Caki2 (cell line): ENCODE measurements at places on chromosomes 13 and 19.

DNA sequence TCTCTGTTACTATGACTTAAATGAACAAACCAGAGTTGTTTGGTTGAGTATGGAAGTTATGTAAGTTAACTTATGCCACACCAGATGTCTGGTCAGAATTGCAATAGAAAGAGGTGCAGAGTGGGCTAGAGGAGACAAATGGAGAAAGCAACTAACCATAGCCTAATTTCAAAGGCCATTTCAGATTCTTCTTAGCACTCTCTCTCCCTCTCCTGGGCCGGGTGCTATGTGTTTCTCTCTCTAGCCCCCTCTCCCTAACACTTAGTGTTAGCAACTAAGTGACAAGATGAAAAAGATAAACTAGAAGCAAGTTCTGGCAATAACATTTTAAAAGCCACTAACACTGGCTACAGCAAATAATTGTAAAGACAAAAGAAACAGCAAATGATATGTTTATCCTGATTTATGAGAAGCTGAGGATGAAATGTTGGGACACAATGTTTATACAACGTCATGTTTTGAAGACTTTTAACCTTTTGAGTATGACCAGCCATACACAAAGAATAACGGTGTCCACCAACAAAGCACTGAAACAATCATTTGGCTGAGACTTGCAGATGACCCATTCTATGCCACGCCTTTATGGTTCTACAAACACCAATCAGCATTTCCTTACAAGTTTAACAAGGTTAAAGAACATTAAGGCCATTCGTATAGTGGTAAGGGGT, 18.6 kb downstream of the SERPINE3 start:
- DNase-seq = no peak

DNA sequence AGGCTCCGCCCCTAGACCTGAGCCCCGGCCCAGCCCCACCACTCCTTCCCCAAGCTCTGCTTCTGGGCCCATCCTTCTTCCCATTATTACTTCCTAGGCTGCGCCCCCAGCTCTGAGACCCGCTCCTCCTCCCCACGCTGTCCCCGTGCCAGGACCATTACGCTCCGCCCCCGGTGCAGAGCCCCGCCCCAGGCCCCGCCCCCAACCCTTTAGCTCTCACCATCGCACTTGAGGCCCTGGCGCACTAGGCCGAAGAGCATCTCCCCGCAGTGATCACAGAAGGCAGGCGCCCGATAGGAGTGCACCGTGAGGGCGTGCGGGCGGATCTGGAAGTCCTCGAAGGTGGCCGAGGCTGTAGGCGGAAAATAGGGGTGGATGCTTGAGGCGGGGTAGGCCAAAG, 6.2 kb downstream of the PRKD2 start:
- DNase-seq = no peak

- DNase-seq = no peak
These were observed at the start of gene GJB2 for GRCh38 chr13:20192836-20193161. GJB2 (minus strand) TSS chr13:20192938; CDS start chr13:20189581, 3,357 bp downstream.

DNA sequence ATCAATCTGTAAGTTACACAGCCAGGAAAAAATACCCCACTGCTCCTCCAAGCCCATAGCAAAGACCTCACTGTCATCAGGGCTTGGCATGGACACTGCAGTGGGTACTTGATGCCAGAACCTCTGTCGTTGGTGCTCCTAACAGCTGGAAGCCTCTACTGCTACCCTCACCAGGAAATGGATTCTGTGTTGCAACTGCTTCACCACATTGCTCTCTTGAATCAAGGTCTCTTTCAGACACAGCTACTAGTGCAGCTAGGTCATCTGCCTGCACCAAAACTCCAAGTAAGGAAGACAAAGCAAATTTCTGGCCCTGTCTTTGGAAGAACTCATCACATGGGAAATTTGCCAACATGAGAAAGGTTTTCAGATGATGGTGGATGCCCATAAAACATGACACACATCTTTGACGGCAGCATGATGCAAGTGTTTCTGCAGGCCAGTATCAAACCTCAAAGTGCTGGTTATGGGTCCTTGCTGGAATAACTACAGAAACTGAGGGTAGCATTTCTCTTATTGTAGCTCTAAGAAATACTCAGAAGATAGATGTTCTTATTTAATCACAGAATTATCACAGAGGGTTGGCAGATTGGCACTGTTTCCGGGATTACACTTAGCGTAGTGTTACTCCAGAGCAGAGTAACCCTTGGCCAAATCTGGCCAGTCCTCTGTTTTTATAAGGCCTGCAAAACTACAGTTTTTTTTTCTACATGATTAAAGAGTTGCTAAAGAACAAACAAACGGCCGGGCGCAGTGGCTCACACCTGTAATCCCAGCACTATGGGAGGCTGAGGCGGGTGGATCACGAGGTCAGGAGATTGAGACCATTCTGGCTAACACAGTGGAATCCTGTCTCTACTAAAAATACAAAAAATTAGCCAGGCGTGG, 12.9 kb upstream of the PCCA start:
- DNase-seq = no peak

DNA sequence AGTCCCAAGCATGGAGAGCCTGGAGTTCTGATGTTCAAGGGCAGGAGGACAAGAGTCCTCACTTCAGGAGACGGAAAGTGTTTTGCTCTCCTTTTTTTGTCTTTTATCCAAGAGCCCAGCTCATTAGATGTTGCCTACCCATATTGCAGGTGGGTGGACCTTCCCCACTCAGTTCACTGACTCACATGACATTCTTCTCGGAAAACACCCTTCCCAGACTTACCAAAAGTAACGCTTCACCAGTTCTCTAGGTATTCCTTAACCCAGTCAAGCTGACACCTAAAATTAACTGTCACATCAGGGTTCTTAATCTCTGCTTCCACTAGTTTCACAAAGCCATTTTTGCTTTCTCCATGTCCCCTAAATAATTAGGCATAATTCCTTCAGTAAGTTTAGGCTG, 2215.4 kb upstream of the PCDH20 start:
- no peak for DNase-seq

GRCh38 chr19:35207391-35207871, 21.1 kb downstream of the FAM187B start:
- DNase-seq = peak; percentile 13

GRCh38 chr13:29564373-29564772, 31.1 kb downstream of the SLC7A1 start:
- DNase-seq = no peak

- peak; percentile 73 for DNase-seq
These were observed 12.5 kb upstream of the ACTN4 start for GRCh38 chr19:38634757-38635482.

GRCh38 chr13:68099631-68100030, 869.5 kb upstream of the PCDH9 start:
- DNase-seq = peak; percentile 21

DNA sequence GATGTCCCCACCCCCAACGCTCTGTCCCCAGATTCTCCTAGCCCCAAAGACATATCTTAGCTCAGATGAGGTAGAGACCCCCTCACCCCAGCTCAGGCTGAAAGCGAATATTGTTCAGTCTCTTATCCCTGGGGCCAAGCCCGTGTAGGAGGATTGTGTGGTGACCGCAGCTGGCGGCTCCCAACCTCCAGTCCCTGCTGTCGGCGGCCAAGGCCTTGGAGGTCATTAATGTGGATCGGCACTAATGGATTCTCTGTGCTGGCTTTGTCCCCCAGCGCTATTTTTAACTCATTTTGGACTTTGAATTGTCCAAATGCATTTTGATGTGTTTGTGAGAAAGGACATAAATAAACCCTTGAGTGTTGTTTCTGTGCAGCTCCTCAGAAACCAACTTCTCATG, 124.2 kb downstream of the UQCRFS1 start:
- no peak for DNase-seq

DNA sequence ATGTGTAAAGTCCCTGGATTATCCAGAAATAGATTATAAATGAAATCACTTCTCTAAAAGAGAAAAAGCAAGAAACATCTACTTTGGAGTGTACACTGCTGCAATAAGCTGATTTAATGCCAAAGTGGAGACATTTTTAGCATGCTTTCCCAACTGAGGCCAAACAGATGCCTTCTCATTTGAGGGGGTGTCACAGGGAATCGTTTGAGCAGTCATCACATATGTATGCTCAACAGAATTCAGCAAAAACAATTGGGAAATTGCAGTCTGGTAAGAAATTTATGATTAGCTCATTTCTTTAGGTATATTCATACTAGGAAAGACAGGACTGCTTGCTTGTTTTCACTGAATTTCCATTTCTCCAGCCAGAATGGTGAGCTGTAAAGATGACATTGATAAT, 27.3 kb upstream of the TPP2 start:
- no peak for DNase-seq

DNA sequence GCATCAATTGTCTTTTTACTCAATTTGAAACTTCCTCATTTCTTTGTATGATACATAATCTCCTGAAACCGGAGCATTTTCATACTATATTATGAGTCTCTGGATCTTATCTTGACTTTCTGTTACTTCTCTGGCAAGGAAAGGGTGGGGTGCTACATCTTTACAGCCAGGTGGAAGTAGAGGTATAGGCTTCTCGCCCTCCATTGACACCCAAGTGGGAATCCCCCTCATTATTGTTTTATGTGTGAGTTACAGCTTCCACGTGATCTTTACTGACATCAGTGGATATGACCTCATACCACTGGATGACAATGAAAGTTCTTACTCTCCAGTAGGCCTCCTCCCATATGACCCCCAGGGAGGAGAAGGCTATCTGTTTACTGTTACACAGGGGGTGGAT, 262.1 kb upstream of the DACH1 start:
- no peak for DNase-seq

DNA sequence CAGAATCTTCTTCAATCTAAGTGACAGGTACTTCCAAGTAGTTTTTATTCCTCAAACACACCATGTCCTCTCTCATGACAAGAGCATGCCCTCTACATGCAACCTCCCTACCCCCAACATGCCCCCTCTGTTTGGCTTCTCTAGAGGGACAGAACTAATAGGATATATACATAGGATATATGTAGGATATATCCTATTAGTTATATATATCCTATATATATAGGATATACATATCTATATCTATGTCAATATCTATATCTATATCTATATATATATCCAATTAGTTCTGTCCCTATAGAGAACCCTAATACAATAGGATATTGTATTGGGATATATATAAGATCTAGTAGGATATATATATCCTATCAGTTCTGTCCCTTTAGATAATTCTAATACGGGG, 701.9 kb upstream of the MIR17HG start:
- no peak for DNase-seq

DNA sequence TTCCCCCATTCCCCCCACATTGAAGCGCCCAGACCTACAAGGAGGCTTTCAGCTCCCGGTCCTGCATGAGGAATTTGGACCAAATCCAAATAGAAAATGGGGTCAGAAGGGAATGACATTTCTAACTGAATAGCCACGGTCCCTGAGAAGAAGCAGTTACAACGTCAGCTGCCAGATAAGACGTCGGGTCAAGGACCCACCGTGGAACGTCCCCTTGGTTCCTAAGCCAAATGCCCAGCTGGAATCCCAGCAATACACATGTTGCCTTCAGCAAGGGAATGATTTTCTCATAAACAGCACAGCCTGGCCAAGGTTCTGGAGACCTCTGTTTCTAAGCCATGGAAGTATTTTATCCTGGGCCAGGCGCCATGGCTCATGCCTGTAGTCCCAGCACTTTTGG, 109.1 kb upstream of the PEG3 start:
- DNase-seq = no peak

DNA sequence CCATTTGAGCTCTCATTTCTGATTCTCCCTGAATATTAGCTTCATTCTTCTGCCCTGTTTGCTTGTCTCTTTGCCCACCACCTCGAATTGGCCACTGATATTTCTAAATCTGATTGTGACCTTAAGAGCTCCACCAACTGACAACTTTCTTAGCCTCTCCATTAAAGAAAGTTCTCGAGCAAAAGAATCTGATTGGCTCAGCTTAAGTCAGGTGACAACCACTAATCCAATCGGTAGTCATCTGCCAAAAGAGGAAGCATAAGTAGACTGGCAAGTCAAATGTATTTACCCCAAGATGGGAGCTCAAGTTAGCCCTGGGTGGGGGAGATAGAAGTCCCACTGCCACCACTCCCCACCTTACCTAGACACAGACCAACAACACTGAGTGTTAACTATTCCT, 41.5 kb downstream of the NOTCH3 start:
- no peak for DNase-seq

DNA sequence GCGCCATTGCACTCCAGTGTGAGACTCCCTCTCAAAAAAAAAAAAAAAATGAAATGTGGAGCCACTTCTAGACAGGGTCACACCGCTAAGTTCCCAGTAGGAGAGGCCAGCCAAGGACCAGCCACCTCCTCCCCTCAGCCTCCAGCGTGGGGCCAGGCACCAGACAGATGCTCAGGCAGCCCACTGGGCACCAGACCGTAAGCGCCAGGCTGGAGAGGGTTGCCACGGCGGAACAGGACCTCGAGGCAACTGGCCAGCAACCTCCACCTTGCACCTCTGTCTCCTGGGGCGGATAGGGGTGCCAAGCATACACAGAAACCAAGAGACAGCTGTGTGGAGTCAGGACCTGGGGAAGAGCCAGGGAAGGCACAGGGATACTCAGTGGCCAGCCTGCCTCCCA, 3.7 kb downstream of the PEPD start:
- DNase-seq = no peak

- no peak for DNase-seq
These were observed 733.7 kb upstream of the ATXN8OS start for GRCh38 chr13:69373747-69374425.

- DNase-seq = no peak
These were observed 119.7 kb downstream of the PCCA start for GRCh38 chr13:100208626-100209025.

GRCh38 chr19:3292958-3293529, 68.6 kb downstream of the CELF5 start:
- no peak for DNase-seq

DNA sequence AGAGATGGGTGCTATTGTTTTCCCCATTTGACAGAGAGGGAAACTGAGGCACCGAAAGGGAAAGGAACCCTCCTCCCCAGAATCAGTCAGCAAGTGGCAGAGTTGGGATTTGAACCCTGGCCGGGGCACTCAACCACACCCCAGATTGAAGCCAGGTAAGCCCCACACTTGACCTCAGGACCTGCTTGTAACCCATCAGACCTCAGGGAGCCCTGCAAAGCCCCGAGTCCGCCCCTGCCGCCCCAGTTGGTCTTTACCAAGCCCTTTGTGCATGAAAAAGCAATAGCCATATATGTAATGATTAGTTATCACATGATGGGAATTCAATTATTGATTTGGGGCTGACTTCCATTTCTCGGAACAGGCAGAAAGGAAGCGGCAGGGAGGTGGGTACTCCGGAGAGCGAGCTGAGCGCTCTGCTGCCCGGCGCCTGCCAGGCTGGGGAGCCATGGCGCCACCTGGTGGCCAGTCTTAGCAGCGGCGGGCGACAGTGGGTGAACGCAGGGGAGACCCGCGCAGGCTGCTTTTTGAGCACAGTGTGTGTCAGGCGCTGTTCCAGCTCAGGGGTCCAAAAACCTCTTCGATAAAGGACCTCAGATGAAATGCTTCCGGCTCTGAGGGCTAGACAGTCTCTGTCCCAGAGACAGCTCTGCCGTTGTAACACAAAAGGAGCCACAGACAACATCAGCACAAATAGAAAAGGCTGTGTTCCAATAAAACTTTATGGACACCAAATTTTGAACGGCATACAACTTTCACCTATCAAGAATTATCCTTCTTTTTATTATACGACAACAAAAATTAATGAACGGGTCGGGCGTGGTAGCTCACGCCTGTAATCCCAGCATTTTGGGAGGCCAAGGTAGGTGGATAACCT, 82.9 kb upstream of the CACNA1A start:
- peak; percentile 62 for DNase-seq
